ENCODE measurements at places on chromosomes 13 and 19. TPM values are rescaled to one million over a fixed set of nuclear protein-coding genes. Genes with fewer than 3 reads are reported as not detected.

DNA sequence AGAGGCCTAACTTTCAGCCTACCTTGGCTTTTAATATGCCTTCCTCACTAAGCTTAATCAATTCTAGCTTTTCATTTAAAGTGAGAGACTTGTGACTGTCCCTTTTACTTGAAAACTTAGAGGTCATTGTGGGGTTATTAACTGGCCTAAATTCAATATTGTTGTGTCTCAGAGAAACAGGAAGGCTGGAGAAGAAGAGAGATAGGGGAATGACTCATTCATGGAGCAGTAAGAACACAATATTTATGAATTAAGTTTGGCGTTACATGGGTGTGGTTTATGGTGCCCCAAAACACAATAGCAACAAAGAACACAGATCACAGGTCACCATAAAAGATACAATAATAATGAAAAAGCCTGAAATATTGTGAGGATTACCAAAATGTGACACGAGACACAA, 612.1 kb downstream of the TBC1D4 start:
- no peak overlapping the region for H3K4me3 ChIP-seq
- H3K27me3 ChIP-seq: no peaks in the 10 kb centered on the region

DNA sequence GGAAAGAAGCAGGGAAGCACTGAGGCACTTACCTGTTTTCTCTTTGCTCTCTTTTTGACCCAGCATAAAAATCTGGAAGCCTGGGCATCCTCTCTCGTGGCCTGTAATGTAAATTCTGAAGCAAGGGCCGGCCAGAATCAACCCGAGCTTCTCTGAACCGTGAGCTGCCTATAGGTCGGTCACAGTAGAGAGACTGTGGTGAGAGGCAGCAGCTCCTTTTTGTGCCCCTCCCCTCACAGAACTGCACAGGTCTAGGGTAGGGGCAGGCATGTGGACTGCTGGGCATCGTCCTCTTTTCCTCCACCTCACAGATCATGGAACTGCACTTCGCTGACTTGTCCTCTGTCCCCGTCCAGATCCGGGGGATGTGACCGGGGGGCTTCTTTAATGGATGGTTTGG, 12.5 kb downstream of the FAM124A start:
- no peaks in the 10 kb centered on the region for H3K27me3 ChIP-seq
- no peaks in the 10 kb centered on the region for H3K36me3 ChIP-seq
- no peaks in the 10 kb centered on the region for H3K4me1 ChIP-seq
- H3K4me3 ChIP-seq: no peak overlapping the region
- H3K27ac ChIP-seq: no peak overlapping the region

The HNRNPA1L2 gene
- total RNA-seq: 6.9 TPM

DNA sequence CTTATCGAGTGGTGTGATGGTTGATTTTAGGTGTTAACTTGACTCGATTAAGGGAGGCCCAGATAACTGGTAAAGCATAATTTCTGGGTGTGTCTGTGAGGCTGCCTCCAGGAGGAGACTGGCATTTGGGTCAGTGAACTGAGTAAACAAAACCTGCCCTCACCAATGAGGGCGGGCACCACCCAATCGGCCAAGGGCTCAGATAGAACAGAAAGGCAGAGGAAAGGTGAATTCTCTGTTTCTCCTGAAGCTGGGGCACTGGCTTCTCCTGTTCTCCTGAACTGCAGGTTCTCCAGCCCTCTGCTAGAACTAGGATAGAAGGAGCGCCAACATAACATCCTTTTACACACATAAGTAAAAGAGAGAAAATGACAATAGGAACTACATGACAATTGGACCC, 35.1 kb downstream of the ESD start:
- no peak overlapping the region for H3K27ac ChIP-seq
- no peak for DNase-seq
- no peaks in the 10 kb centered on the region for H3K27me3 ChIP-seq
- peaks cover 66% of the 10 kb centered on the region for H3K4me1 ChIP-seq

- no peak overlapping the region for H3K27ac ChIP-seq
- no peak overlapping the region for H3K4me3 ChIP-seq
- DNase-seq: no peak
- H3K36me3 ChIP-seq: no peaks in the 10 kb centered on the region
- H3K27me3 ChIP-seq: no peaks in the 10 kb centered on the region
Observed at GRCh38 chr19:7607874-7608560, 12.4 kb downstream of the CAMSAP3 start.

The BCAM gene
- total RNA-seq: 178 TPM

The FSD1 gene
- total RNA-seq: not detected

The LILRA6 gene
- total RNA-seq: 5.2 TPM

GRCh38 chr13:73803997-73804396, 330.2 kb downstream of the KLF12 start:
- H3K27ac ChIP-seq: no peak overlapping the region
- no peak for DNase-seq
- H3K36me3 ChIP-seq: no peaks in the 10 kb centered on the region
- H3K4me1 ChIP-seq: peaks cover 5% of the 10 kb centered on the region
- no peak overlapping the region for H3K4me3 ChIP-seq
- H3K27me3 ChIP-seq: no peaks in the 10 kb centered on the region

The GNG7 gene
- total RNA-seq: 2.3 TPM

GRCh38 chr19:35787227-35787799, 11.9 kb downstream of the ARHGAP33 start:
- no peaks in the 10 kb centered on the region for H3K4me1 ChIP-seq
- no peaks in the 10 kb centered on the region for H3K27me3 ChIP-seq
- peaks cover 10% of the 10 kb centered on the region for H3K36me3 ChIP-seq
- H3K27ac ChIP-seq: no peak overlapping the region

The N4BP2L1 gene
- total RNA-seq: 31.7 TPM

DNA sequence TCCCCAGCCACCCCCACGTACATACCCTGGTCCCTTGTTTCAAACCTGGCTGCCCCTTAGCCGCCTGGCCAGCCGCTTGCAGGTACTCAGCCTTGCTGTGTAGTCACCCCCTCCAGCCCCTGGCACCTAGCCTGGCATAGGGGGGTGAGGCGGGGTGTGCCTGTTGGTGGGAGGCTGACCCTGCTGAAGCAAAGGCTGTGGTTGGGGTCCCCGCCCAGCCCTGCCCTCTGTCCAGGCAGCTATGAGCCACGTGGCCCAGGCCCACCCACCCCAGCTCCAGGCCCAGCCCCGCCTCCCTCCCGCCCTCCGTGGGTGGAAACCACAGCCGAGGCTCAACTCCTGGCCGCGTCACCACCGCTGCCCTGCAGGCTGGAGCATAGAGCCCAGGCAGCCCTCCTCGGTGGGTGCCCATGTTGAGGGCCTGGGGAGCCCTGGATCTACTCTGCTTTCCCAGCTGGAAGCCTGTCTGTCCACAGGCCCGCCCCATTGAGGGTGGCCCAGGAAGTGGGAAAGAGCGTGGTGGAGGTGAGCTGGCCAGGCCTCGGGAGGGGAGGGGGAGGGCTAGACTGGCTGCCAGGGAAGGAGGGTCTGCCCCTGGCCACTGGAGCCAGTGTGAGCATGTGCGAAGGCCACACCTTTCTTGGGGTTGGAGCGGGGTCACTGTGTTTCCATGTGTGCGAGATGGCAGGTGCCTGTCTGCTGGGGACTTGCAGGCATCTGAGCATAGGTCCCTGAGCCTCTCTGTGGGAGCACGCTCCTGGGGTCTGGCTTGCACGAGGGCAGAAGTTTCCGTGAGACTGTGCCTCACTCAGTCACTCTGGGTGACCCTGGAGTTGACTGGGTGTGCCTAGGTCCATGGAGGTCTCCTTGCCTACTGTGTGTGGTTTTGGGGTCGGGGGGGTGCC, 31.0 kb downstream of the PAK4 start:
- no peaks in the 10 kb centered on the region for H3K36me3 ChIP-seq
- H3K4me1 ChIP-seq: peaks cover 25% of the 10 kb centered on the region
- peak overlapping the region; percentile 42 for H3K4me3 ChIP-seq

The VSIG10L gene
- total RNA-seq: 0.54 TPM

GRCh38 chr19:7301525-7301924, 7.3 kb upstream of the INSR start:
- no peak overlapping the region for H3K27ac ChIP-seq
- no peak for DNase-seq
- no peak overlapping the region for H3K4me3 ChIP-seq
- no peaks in the 10 kb centered on the region for H3K4me1 ChIP-seq

DNA sequence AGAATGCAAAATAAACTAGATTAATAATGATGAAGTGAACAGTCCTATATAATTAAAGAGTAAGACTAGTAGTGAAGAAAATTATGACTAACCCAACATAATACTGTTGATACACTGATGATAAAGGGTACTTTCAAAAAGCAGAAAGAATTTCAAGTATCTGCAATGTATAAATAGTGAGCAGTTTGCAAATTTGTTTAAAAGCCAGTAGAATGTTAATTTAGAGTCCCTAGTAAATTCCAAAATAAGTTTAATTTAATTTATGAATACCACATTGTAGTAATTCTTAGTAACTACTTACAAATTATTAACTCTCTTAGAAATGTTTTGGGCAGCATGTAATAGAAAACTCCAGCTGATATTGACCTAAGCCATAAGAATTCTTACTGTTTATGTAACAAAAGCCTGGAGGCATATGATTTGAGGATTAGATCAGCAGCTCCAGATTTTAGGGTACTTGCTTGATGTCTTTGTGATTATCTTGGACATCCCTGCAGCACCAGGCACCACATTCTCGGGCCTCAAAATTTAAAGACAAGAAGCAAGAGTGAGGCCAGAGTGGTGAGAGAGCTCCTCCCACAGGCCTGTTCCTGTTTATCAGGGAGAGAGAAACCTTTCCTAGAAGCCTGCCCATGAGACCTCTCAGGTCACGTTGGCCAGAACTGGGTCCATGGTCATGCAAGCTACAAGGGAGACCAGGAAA, 67.6 kb upstream of the TDRD3 start:
- peaks cover 3% of the 10 kb centered on the region for H3K4me1 ChIP-seq
- H3K36me3 ChIP-seq: no peaks in the 10 kb centered on the region
- no peaks in the 10 kb centered on the region for H3K27me3 ChIP-seq
- no peak overlapping the region for H3K27ac ChIP-seq
- H3K4me3 ChIP-seq: no peak overlapping the region

DNA sequence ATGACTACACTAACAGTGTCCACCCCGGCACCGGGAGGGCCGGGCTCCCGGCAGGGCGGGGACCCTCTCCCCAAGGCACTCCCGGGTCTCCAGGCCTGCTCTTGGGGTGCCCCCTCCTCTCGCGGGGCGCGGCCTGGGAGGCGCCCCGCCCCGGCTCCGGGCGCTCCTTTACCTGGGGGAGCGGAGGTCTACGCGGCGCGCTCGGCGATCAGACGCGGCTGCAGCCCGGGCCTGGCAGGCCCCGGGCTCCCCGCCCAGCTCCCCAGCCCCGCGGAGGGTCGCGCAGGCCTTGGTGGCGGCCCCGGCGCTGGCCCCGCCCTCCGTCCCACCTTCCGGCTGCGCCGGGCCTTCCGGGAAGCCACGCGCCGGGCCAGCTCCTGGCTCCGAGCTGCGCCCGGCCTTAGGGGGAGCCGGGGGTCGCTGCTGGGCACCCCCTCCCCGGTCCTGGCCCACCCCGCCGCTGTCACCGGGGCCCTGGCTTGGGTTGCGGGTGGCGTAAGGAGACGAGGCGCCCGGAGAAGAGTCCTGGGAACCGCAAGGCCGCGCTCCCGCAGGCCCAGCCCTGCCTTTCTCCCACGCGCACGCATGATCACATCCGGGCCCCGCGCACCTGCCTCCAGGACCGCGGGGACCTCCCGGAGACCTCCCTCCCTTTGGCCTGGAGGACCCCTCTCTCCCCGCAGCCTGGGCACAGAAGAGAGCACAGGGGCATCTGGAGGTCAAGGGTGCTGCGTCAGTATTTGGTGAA, at the start of gene C19orf12:
TSS of gene C19orf12 (minus strand) at position 309 of the 748 bp plus-strand sequence. CDS start 6,848 bp downstream, outside the sequence.
- H3K27ac ChIP-seq: peak within 1 kb of the TSS; percentile 95
- H3K4me1 ChIP-seq: peaks cover 39% of the 10 kb centered on the region
- no peaks in the 10 kb centered on the region for H3K36me3 ChIP-seq
- H3K4me3 ChIP-seq: peak within 1 kb of the TSS; percentile 100
- no peaks in the 10 kb centered on the region for H3K27me3 ChIP-seq
- DNase-seq: no peak

DNA sequence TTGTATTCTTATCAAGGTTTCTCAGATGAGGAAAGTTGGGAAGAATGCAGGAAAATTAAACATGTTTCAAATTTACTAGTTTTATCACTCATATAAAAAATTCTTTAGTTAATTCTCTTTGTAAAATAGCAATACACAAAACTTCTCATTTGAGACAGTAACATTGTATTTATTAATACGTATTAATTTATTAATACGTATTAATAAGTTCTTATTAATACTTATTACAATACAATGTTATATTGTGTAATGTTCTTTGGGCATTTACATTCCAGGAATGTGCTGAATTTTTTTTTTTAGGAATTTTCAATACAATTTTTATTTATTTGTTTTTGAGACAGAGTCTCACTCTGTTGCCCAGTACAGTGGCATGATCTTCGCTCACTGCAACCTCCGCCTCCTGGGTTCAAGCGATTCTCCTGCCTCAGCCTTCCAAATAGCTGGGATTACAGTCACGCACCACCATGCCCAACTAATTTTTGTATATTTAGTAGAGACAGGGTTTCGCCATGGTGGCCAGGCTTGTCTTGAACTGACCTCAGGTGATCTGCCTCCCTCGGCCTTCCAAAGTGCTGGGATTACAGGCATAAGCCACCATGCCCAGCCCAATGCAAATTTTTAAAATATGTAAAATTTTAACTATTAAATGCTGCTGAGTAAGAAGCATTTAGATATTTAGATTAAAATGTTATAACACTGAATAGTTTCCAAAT, 31.6 kb downstream of the MBNL2 start:
- peaks cover 77% of the 10 kb centered on the region for H3K4me1 ChIP-seq
- H3K4me3 ChIP-seq: no peak overlapping the region
- peak overlapping the region; percentile 27 for H3K27ac ChIP-seq
- no peaks in the 10 kb centered on the region for H3K27me3 ChIP-seq
- H3K36me3 ChIP-seq: no peaks in the 10 kb centered on the region
- DNase-seq: no peak

The LIM2 gene
- total RNA-seq: not detected

- H3K4me1 ChIP-seq: peaks cover 57% of the 10 kb centered on the region
- no peaks in the 10 kb centered on the region for H3K36me3 ChIP-seq
- H3K27me3 ChIP-seq: no peaks in the 10 kb centered on the region
- H3K27ac ChIP-seq: no peak within 1 kb of the TSS
- peak within 1 kb of the TSS; percentile 59 for H3K4me3 ChIP-seq
Observed at GRCh38 chr13:50843257-50844083, at the start of gene DLEU7. Gene DLEU7 (minus strand): TSS chr13:50843692. CDS start chr13:50843646, 46 bp downstream.

DNA sequence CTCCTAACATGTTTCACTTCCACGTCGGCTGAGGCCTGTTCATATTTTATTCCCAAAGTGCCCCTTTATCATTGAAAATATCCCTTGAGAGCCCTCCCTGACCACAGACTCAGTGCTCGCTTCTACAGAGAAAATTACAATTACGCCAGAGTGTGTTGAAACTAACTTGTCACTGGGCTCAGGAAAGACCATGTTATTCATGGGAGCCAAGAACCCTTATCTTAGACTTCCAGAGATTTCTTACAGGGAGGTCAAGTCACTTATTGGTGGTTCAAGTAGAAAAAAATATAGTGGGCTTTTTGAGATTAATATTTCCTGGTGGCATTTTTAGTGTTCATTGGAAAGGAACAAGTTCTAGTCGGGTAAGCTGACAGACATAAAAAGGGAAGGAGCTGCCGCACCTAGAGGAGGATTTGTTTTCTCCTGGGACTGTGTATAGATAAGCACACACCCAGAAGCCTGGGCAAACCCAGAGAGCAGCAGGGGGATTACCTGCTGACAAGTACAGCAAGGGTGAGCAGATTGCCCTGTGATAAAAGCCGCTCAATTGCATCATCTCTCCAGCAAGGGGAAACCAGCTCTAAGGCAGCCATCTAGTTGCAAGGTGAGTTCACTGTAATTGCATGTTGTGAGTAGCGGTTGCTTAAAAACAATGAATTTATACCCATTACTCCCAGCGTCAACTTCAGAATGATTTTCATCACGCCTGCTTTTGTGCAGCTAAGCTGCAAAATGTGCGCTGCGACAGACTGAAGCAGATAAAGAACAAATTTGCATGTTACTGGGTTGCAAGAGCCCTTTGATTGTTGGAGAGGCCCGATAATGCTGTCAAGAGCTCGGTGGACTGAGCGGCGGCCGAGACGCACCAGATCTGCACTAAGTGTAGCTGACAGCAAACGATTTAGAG, 46.2 kb downstream of the DCT start:
- H3K27me3 ChIP-seq: no peaks in the 10 kb centered on the region
- no peak overlapping the region for H3K27ac ChIP-seq
- no peaks in the 10 kb centered on the region for H3K36me3 ChIP-seq
- H3K4me1 ChIP-seq: no peaks in the 10 kb centered on the region
- no peak overlapping the region for H3K4me3 ChIP-seq

Data from thoracic aorta (tissue), 2 donors.